ENCODE measurements at places on chromosomes 3 and 15. TPM values are rescaled to one million over a fixed set of nuclear protein-coding genes. Genes with fewer than 3 reads are reported as not detected.

GRCh38 chr3:60189304-60189703 lies 1061.9 kb downstream of the FHIT start:
- no peak for DNase-seq

DNA sequence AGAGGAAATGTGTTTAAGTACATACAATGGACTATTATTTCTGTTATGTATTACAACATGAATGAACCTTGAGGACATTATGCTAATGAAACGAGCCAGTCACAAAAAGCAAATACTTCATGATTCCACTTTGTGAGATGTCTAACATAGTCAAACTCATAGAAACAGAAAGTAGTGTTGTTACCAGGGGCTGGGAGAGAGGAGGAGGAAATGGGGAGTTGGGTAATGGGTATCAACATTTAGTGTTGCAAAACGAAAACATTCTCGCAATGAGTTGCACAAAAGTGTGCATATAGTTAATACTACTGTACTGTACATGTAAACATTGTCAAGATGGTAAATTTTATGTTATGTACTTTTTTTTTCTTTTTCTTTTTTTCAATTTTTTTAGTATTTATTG lies 194.3 kb downstream of the IL5RA start:
- no peak for DNase-seq

- no peak for DNase-seq
Observed at GRCh38 chr3:111617406-111617805, 22.3 kb upstream of the ZBED2 start.

GRCh38 chr3:11624161-11624560 lies 19.6 kb downstream of the VGLL4 start:
- no peak for DNase-seq

DNA sequence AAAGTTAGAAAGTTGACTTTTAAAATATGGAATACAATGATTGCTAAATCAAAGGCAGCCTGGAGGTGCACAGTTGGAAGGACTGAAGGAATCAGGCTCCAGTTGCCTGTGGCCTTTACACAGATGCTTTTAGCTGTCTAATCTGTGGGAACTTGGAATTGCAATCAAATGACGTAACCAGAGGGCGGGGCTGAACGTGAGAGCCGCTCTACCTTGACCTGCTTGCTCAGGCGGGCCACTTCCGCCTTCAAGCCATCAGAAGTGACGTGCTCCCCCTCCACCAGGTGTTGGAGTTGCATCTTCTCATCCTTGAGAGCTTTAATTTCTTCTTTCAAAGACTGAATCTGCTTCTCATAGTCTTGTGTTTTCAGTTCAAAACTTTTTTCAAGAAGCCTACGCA lies 37.7 kb upstream of the GNB5 start:
- DNase-seq = peak; percentile 83

- DNase-seq = no peak
Observed at GRCh38 chr3:14286887-14287500, 108.4 kb downstream of the LSM3 start.

- no peak for DNase-seq
Observed at GRCh38 chr15:98956796-98957553, 50.6 kb downstream of the PGPEP1L start.

GRCh38 chr15:41401904-41402267 lies 410 bp downstream of the NDUFAF1 start:
- DNase-seq = no peak

DNA sequence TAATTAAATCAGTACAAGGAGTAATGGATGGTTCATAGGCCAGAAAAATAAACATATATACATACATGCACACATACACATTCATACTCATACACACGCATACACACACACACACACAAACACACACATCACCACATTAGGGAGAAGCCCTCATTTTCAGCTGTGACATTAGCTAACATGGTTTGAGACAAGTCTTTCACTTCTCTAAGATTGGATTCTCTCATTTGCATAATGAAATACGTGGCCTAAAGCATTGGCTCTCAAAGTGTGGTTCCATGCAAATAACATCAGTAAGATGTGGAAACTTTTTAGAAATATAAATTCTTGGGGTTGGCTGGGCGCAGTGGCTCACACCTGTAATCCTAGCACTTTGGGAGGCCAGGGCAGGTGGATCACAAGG lies 452.6 kb downstream of the TAFA4 start:
- DNase-seq = no peak

GRCh38 chr15:60086681-60087429 lies 82.7 kb downstream of the FOXB1 start:
- peak; percentile 28 for DNase-seq

DNA sequence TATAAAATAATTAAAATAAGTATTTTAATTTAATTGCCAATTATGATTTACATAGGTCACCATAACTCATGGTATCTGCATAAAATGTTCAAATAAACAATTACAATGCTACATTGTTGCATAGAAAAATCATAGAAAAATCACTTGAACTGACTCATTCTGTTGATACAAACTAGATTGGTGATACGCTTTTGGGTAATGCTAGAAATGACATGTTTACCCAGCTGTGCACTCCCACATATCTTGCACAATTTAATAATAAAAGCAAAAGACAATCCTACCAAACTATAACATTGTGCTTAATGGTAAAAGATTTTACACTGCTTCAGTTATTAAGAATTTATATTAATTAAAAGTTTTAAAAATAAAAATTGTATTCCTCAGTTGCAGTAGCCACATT lies 45.8 kb upstream of the FBXL22 start:
- DNase-seq = no peak

- no peak for DNase-seq
Observed at GRCh38 chr3:116886202-116886893, 176.8 kb downstream of the TUSC7 start.

- DNase-seq = peak; percentile 23
Observed at GRCh38 chr15:74995779-74996765, 709 bp downstream of the SCAMP5 start.

Gene A4GNT
- not detected for total RNA-seq

Gene ACTR8
- total RNA-seq = 27.1 TPM

Gene PRR20G
- total RNA-seq = not detected

Gene TTC14
- total RNA-seq = 65.6 TPM

Gene MNS1
- 12.3 TPM for total RNA-seq

Gene PP2D1
- total RNA-seq = not detected
